Amygdala (tissue), 56 donors: ENCODE measurements at places on chromosomes 4 and X.

DNA sequence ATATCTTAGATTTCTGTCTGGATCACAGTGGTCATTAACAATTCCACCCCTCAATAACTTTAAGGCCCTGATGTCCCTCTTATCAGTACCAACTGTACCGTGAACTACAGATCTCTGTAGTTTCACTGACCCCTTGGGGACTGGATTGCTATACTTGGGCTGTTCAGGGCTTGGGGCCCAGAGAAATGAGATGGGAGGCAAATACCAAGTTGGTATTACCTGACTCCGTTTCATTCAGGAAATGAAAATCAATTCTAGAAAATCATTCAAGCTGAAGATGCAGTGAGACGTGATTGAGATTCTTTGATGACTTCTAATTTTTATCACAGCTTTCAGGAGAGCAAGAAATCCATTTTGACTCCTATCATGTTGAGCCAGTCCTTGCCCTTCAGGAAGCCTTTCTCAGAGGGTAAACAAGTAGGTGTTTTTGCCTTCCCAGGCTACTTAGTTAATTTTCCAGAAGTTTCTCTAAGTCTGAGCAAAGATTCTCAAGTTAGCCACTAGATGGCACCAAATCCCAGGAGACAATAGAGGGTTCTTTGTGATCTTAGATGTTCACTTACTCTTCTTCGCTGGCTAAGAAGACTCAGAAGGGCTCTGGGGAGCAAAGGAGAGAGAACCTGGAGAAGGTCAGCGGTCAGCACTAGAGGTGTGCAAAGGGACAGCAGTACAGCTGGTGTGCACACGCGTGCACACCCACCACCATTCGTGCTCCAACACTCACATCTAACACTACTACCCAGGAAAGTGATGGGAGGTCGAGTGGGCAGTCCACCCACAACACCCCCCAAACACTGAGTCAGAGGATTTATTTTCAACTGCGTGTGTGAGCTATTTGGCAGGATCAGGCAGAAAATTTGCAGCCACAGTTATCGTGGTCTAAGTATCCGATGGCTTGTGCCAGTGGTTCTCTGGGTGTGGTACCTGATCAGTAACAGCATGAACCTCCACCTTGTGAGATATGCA is 7.4 kb downstream of the HNRNPH2 start:
- peak; percentile 24 for DNase-seq

DNA sequence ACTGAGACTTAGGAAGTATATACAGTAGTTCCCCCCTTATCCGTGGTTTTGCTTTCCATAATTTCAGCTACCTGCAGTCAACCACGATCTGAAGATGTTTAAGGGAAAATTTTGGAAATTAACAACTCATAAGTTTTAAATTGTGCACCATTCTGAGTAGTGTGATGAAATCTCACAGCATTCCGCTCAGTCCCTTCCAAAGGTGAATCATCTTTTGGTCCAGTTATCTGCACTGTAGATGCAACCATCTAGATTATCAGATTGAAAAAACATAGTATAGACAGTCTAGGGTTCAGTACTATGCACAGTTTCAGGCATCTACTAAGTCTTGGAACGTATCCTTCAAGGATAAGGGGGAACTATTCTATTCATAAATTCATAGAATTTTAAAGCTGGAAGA is 109.0 kb downstream of the ANXA3 start:
- DNase-seq: no peak

DNA sequence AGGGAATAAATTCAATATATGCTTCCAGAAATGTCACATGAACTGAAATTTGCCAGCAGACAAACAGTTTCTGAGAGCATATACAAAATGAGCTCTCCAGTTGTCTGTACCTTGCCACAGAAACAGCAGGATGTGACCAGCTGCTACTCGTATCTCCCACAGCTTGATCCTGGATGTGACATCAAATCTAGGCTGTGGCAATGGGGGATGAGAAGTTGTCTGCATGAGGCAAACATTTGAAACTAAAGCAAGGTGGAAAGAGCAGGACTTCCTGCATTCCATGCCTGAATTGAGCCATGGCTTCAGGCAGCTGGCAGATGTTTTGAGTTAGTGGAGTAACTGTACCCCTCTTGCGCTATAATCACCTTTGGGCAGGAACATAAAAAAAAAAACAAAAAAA is 1724.0 kb downstream of the RPA4 start:
- DNase-seq: no peak

- no peak for DNase-seq
Observed at GRCh38 chrX:21873063-21873775, 17.4 kb downstream of the YY2 start.

GRCh38 chrX:150410513-150410912 is 47.4 kb downstream of the MAMLD1 start:
- DNase-seq: no peak

DNA sequence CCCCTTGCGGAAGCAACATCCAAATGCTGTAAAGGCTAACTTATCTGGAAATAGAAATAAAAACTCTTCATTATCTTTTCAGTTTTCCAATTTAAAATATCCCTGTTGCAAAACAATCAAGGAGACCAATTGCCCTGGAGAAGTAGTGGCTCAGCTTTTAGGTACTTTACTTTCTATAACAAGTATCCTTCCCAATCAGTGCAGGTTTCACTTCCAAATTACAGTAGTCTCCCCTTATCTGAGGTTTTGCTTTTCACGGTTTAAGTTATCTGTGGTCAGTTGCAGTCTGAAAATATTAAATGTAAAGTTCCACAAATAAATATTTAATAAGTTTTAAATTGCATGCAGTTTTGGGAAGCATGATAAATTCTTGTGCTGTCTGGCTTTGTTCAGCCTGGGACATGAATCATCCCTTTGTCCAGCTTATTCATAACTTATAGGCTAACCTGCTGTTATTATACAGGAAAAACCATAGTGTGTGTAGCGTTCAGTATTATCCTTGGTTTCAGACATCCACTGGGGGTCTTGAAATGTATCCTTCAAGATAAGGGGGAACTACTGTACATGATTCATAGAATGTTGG is 973.1 kb upstream of the GRID2 start:
- DNase-seq: no peak

- no peak for DNase-seq
Observed at GRCh38 chr4:175807547-175807946, 4.5 kb downstream of the GPM6A start.

DNA sequence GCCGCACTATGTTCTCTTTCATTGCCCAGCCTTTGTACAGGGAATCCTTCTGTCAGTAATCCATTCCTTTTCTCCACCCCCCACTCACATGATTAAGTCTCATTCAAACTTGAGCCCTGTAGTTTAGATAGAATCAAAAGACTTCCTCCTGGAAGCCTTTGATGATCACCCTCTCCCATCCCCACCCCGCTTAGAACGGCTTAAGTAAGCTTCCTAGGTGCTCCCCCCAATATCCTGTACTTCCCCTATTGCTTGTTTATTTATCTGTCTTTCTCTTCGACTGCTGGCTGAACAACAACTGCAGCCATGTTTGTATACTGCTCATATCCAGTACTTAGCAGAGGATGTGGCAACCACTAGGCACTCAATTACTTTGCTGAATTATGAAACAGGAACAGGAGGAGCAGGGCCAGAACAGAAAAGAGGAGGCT is 38.5 kb upstream of the GPC3 start:
- no peak for DNase-seq

- peak; percentile 15 for DNase-seq
Observed at GRCh38 chrX:85244450-85245211, 840 bp downstream of the ZNF711 start.

GRCh38 chrX:6810776-6811175 is 275.9 kb upstream of the VCX3A start:
- DNase-seq: no peak

DNA sequence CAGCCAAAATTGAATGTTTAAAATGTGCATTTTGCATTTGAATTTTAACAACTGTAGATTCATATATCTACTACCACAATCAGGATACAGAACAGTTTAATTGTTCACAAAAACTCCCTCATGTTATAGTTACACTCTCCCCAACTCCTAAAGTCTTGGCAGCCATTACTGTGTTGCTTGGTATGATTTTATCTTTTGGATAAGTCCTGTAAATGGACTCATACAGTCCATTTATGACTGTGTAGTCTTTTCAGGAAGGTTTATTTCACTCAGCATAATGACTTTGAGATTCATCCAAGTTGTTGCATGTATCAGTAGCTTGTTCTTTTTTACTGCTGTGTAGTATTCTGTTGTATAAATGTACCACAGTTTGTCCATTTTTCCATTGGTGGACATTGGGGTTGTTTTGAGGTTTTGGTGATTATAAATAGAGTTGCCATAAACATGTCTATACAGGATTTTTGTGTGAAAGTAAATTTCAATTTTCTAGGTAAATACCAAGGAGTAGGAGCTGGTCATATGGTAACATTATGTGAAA is 9.9 kb downstream of the FAM193A start:
- no peak for DNase-seq

DNA sequence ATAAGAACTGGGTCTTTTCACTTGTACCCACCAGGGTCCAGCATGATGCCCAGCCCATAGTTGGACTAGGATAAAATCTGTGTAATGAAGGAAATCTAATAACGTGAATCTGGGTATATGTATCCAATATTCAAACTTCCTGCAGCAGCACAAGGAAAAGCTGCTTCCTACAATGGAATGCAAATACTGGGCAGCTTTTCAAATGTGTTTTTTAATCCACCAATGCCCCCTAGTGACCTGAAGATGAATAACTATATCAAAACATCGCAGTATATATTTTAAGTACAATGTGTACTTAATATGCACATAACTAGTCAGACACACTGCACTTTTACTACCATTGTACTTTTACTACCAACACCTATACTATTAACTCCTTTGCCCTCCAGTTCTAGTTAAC is 5.3 kb downstream of the APOO start:
- DNase-seq: no peak

- DNase-seq: no peak
Observed at GRCh38 chr4:186746581-186746980, 22.9 kb upstream of the FAT1 start.

- DNase-seq: no peak
Observed at GRCh38 chrX:103518571-103518970, 718 bp downstream of the RAB40A start.

- no peak for DNase-seq
Observed at GRCh38 chrX:666762-667720, 36.5 kb downstream of the SHOX start.

- DNase-seq: no peak
Observed at GRCh38 chrX:18031726-18032375, 170.8 kb upstream of the RAI2 start.

DNA sequence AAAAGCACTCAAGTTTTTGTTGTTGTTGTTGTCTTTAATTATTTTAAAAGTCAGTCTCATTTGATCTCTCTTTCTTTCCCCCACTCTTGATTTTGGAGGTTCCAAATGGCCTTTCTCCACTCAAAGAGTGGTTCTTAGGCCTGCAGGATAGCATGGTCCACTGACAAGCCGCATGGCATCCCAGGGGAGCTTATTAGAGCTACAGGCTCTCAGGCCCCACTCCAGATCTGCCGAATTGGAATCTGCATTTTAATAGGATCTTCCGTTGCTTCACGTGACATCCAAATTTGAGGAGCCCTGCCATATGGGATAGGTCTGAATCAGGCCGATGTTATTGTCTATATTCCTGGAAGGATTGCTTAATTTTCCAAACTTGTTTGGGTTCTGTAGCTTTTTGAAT is 72.1 kb downstream of the CPE start:
- no peak for DNase-seq

GRCh38 chrX:68498044-68498507 is 775 bp upstream of the YIPF6 start:
- DNase-seq: no peak

DNA sequence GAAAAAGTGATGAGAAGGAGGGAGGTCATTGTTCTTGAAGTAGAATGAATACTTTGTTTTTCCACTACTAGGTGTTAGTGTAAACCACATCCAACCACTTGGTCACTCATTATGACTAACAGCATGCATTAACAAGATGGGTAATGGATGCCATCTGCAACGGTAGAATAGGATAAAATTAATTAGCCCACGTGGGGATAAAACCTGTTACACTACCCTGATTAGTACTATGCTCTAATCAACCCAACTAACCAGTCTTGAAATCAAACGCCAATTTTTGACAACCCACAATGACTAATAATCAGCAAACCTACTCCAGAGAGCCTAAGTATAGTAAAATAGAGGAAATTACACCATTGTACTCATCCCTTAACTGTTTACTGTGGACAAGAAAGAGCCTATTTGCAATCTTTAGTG is 93.4 kb upstream of the MCF2 start:
- no peak for DNase-seq

DNA sequence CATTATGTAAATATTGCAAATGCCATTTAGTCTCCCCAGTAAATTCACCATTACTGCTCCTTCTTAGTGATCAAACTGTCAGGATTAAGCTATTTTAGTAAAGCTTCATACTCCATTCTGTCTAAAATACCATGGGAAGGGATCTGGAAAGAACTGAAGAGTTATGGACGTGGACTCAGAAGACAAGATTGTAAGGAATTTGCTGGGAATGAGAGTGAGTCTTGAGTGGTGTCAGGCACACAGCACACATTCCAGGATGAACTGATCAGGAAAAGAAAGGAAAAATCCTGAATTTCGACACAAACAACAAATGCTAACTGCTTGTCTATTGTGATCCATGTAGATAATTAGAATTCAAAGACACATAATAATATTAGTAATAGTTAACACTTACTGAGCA is 311.0 kb downstream of the CENPC start:
- DNase-seq: no peak

GRCh38 chrX:110806145-110806544 is 10.5 kb upstream of the CHRDL1 start:
- DNase-seq: no peak

DNA sequence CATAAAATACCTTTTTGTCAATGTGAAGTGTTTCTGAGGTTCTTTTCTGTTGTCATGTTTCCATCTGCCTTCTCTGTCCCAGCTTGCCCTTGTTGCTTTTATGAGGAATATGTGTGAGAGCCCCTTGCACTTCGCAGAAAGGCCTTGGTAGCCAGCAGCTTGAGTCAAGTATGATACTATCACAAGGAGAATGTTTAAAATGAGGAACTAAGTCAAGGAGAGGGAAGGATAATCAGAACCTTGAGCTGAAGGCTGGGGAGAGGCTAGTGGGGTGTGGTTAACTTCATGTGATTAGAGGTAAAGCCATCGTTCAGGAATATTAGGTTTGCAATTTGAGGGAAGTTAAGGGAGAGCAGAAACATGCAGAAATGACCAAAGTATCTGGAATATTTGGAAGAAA is 12.7 kb downstream of the PGK1 start:
- DNase-seq: no peak

GRCh38 chr4:66501997-66502396 is 831.7 kb upstream of the EPHA5 start:
- DNase-seq: no peak

- no peak for DNase-seq
Observed at GRCh38 chrX:67587946-67588624, 44.3 kb downstream of the AR start.

DNA sequence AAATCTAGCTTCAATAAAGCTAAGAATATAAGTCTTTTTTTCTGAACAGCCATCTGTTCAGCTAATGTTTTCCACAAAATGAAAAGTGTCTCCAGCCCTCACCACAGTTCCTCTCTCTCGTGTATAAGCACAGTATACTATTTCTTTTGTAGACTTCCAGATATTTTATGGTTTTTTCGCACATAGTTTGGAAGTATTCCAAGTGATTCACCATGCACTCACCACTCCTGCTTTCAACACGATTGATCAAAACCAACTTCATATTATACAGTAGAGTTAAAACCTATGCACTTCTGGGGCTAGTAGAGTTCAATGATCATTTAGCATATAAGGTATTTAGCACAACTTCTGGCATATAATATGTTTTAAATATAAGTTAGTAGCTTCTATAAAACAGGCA is 105.8 kb upstream of the DCAF12L1 start:
- no peak for DNase-seq
